ENCODE measurements at places on chromosomes 7 and 10.
A peak's percentile ranks its signal among the peaks of the same experiment; 100 is the strongest.

GRCh38 chr10:4671451-4672145 is 154.4 kb upstream of the AKR1E2 start:
- H3K27ac ChIP-seq, result no peak overlapping the region
- no peak for DNase-seq
- no peaks in the 10 kb centered on the region for H3K27me3 ChIP-seq

- DNase-seq, result no peak
- no peaks in the 10 kb centered on the region for H3K27me3 ChIP-seq
- no peak overlapping the region for H3K4me3 ChIP-seq
- H3K4me1 ChIP-seq, result no peaks in the 10 kb centered on the region
- no peak overlapping the region for H3K27ac ChIP-seq
These were observed 78.0 kb upstream of the TNS3 start for GRCh38 chr7:47659664-47660462.

- H3K4me3 ChIP-seq, result no peak overlapping the region
- H3K4me1 ChIP-seq, result no peaks in the 10 kb centered on the region
- DNase-seq, result no peak
- H3K27ac ChIP-seq, result no peak overlapping the region
- H3K36me3 ChIP-seq, result no peaks in the 10 kb centered on the region
- H3K27me3 ChIP-seq, result no peaks in the 10 kb centered on the region
These were observed 527.2 kb downstream of the ACTR3B start for GRCh38 chr7:153286763-153287162.

- H3K4me3 ChIP-seq, result no peak overlapping the region
- H3K27ac ChIP-seq, result no peak overlapping the region
- no peaks in the 10 kb centered on the region for H3K36me3 ChIP-seq
These were observed 88.6 kb downstream of the USP6NL start for GRCh38 chr10:11522821-11523245.

GRCh38 chr10:87816898-87817608 is 973 bp downstream of the ATAD1 start:
- H3K27ac ChIP-seq, result peak overlapping the region; percentile 86
- peaks cover 4% of the 10 kb centered on the region for H3K36me3 ChIP-seq
- no peak for DNase-seq
- H3K27me3 ChIP-seq, result no peaks in the 10 kb centered on the region
- peak overlapping the region; percentile 72 for H3K4me3 ChIP-seq
- H3K4me1 ChIP-seq, result peaks cover 23% of the 10 kb centered on the region

DNA sequence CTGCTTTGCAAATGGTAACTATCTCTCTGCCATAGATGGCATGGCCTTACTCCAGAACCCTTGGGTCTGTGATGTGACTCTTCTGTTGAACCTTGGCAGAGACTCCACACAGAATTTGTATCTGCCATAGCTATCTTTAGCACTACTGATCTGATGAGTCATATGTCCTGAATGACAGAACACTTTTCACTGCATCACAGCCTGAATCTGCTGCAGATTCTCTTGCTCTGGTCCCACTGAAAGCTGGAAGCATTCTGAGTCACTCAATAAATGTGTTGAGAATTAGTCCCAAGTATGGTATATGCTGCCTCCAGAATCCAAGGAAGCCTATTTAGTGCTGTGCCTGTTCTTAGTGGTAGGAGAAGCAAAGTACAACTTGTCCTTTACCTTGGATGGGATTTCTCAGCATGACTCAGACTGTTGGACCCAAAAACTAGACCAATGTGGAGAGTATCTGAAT is 39.5 kb upstream of the ANKRD1 start:
- H3K4me3 ChIP-seq, result no peak overlapping the region
- no peaks in the 10 kb centered on the region for H3K27me3 ChIP-seq
- no peak for DNase-seq
- H3K27ac ChIP-seq, result no peak overlapping the region
- no peaks in the 10 kb centered on the region for H3K36me3 ChIP-seq
- peaks cover 3% of the 10 kb centered on the region for H3K4me1 ChIP-seq

GRCh38 chr10:4816966-4817365 is 9.0 kb upstream of the AKR1E2 start:
- DNase-seq, result no peak
- H3K27me3 ChIP-seq, result no peaks in the 10 kb centered on the region
- no peak overlapping the region for H3K4me3 ChIP-seq
- H3K36me3 ChIP-seq, result no peaks in the 10 kb centered on the region
- no peak overlapping the region for H3K27ac ChIP-seq
- H3K4me1 ChIP-seq, result peaks cover 6% of the 10 kb centered on the region

DNA sequence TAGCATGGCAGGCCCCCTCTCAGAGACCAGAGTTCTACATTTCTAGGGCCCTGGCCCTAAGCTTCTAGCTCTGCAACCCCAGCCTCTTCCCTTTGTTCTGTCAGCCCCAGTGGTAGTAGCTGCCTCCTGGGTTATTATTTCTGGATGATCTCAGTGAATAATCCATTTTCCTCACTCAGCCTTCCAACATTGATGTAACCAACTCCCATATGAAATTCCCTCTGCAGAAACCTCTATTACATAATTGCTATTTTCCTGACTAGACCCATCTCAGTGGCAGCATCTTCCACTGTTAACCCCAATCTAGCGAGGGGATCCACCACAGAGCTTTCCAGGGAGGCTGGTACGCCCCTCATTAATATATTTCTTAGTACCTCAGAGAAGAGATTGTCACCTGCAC is 49.8 kb downstream of the FHIP2A start:
- no peaks in the 10 kb centered on the region for H3K27me3 ChIP-seq
- no peak overlapping the region for H3K4me3 ChIP-seq
- no peak overlapping the region for H3K27ac ChIP-seq
- DNase-seq, result no peak
